ENCODE measurements at places on chromosomes 5 and 9. TPM values are rescaled to one million over a fixed set of nuclear protein-coding genes. Genes with fewer than 3 reads are reported as not detected.

SCGB3A2 gene
- total RNA-seq = not detected

ANKRD55 gene
- not detected for total RNA-seq

PRDM12 gene
- not detected for total RNA-seq

TLX3 gene
- total RNA-seq = not detected

ARID3C gene
- 0.50 TPM for total RNA-seq

NEUROG1 gene
- total RNA-seq = not detected

LCN12 gene
- total RNA-seq = not detected

ATP10B gene
- 15.2 TPM for total RNA-seq

CEP120 gene
- total RNA-seq = 23.6 TPM

RGP1 gene
- total RNA-seq = 17.1 TPM

DND1 gene
- total RNA-seq = 0.36 TPM

PIP5K1B gene
- total RNA-seq = 1.9 TPM

QRFP gene
- total RNA-seq = not detected

PCDHGA3 gene
- total RNA-seq = 0.36 TPM

RLN1 gene
- 0.21 TPM for total RNA-seq

HOMER1 gene
- 42.8 TPM for total RNA-seq

NFX1 gene
- 34.9 TPM for total RNA-seq

AMBP gene
- total RNA-seq = not detected

NTNG2 gene
- not detected for total RNA-seq

GZMA gene
- not detected for total RNA-seq

NUDT12 gene
- total RNA-seq = 16.9 TPM

DDX4 gene
- total RNA-seq = under 0.01 TPM

PFN3 gene
- total RNA-seq = not detected

KCNMB1 gene
- not detected for total RNA-seq

PCDHB15 gene
- total RNA-seq = 0.50 TPM

PCDHGB7 gene
- 1.4 TPM for total RNA-seq

TTC23L gene
- total RNA-seq = 0.07 TPM

AHRR gene
- total RNA-seq = 1.0 TPM

PCSK1 gene
- total RNA-seq = under 0.01 TPM

INSL6 gene
- not detected for total RNA-seq

KIF4B gene
- total RNA-seq = under 0.01 TPM

RANBP3L gene
- not detected for total RNA-seq

CCL28 gene
- total RNA-seq = 8.0 TPM

ESM1 gene
- total RNA-seq = not detected

LOX gene
- total RNA-seq = 0.34 TPM

OR1J2 gene
- not detected for total RNA-seq

DBH gene
- not detected for total RNA-seq

DIRAS2 gene
- 0.07 TPM for total RNA-seq

ANKRD20A1 gene
- total RNA-seq = under 0.01 TPM

TRAF1 gene
- 2.3 TPM for total RNA-seq

EXOSC2 gene
- total RNA-seq = 35.3 TPM

LTC4S gene
- total RNA-seq = not detected

MOCS2 gene
- 29.4 TPM for total RNA-seq

RMI1 gene
- total RNA-seq = 7.8 TPM

SCGB3A1 gene
- total RNA-seq = not detected

SLC6A19 gene
- not detected for total RNA-seq

TNIP1 gene
- total RNA-seq = 212 TPM

TAS2R1 gene
- not detected for total RNA-seq

C5orf52 gene
- total RNA-seq = not detected

NOL8 gene
- 50.8 TPM for total RNA-seq

SNAPC3 gene
- total RNA-seq = 48.3 TPM

AFAP1L1 gene
- 17.2 TPM for total RNA-seq

SLC46A2 gene
- total RNA-seq = not detected

CCDC187 gene
- under 0.01 TPM for total RNA-seq

PHF24 gene
- 0.68 TPM for total RNA-seq

PCDHGB1 gene
- 0.34 TPM for total RNA-seq

SIT1 gene
- total RNA-seq = not detected

SPATA31C1 gene
- total RNA-seq = not detected

CNTNAP3 gene
- total RNA-seq = 7.2 TPM

SLC2A6 gene
- 3.8 TPM for total RNA-seq

Measured in nasal cavity respiratory epithelium epithelial cell of viscerocranial mucosa (primary cell).